AML-193 (cell line): ENCODE measurements at places on chromosomes 1 and 21.

- no peak for DNase-seq
These were observed 312.7 kb upstream of the C1orf174 start for GRCh38 chr1:4212796-4213195.

DNA sequence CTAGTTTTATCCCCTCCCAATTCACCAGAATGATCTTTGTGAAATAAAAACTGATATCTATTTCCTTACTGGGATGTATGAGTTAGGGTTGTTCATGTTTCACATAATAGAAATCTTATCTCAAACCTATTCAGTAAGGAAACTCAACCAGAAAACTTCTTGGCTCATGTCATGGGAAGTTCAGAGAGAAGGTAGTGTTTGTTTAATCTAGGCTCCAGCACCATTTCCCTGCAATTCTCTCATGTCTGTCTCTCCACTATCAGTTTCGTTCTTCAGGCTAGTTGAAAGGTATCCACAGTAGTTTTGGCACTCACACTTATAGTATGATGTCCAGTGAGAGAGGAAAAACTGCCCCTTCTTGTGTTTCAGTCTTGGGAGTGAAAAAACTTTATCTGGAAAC is 34.6 kb upstream of the UHMK1 start:
- DNase-seq: no peak

- DNase-seq: no peak
These were observed 46.7 kb upstream of the HAO2 start for GRCh38 chr1:119321666-119322419.

GRCh38 chr1:109149874-109150601 is 36.1 kb downstream of the ELAPOR1 start:
- no peak for DNase-seq

- DNase-seq: no peak
These were observed 22.9 kb upstream of the DISP3 start for GRCh38 chr1:11455967-11456570.

DNA sequence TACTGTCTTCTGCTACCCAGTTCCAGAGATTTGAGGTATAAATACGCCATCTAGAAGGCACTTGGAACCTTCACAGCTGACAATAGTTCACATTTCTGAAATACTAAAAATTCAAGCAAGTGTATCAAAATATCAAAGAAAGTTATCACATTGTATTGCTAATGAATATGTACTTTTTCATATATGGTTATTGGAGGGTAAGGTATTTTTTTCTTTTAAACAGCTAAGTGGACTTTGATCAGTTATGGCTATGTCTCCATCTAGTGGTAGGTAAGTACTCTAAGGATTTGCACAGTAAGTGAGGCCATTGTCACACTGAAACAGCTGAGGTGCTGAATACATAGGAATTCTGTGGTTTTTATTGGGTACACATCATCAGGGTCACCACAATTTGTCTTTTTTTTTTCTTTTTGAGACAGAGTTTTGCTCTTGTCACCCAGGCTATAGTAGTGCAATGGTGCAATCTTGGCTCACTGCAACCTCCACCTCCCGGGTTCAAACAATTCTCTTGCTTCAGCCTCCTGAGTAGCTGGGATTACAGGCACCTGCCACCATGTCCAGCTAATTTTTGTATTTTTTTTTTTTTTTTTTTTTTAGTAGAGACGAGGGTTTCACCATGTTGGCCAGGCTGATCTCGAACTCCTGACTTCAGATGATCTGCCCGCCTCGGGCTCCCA is 49.1 kb upstream of the CR2 start:
- DNase-seq: peak; percentile 84

- DNase-seq: no peak
These were observed 212.5 kb downstream of the TOMM20 start for GRCh38 chr1:234915924-234916675.

GRCh38 chr1:155175927-155176371 is 2.3 kb downstream of the TRIM46 start:
- peak; percentile 16 for DNase-seq

DNA sequence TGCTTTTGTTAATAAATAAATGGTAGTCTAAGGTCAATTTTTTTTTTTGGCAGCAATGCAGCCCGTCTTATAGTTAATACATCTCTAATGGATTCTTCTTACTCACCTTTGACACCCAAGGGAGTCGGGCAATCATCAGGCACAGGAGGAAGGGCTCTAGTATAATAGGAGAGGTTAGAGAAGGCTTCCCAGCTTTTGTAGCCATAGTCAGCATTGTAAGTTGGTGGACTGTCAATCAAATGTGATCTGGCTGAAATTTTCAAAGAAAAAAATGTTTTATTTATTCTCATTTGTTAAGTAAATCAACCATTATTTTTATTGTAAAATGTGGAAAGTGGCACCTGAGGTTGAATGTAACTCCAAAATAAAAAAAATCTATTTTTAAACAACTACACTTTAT is 2.1 kb downstream of the PTGS2 start:
- DNase-seq: no peak

DNA sequence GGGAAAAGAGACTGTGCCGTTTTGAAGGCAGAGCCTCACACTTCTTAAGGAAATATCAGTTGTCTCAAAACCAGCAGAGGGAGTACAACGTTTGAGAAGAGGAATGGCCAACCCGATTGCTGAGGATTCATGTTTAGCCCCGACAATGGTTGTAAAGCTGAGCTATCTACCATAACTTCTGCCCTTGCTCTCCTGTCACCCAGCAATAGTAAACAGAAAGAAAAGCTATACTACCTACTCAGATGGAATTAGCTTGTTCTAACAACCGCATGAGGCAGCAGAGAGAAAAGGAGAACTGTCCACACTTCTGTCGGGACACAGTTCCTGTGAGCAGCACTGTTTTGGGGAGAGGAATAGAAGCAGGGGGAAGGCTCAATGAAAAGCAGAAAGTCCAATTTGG is 91.2 kb downstream of the SLC45A1 start:
- peak; percentile 21 for DNase-seq

DNA sequence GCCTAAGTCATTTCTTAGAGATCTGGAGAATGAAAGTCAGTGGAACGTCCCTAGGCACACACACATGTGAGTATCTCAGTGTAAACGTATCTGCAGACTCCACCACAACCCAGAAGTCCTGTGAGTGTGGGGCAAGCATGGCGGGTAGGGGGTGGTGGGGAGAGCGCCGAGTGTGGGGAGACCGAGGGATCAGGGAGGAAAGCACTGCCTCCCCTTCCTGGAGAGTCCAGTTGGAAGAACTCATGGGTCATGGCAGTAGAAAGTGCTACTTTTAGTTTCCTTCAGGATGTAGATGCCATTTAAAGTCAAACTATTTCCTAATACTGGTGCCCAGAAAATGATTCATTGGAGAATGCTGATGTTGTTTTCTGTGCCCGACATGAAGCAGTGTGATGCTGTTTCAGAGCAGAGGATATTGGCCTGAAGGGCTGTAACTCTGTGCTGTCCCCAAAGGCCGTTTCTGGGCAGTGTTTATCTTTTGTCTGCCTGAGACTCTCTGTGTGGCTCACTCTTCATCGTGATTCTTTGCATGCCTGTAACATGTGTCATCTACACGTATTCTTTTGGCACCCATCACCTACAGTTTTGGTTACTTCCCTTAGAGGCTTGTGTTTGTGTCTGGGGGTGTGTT is 45.7 kb upstream of the TSPAN2 start:
- no peak for DNase-seq

DNA sequence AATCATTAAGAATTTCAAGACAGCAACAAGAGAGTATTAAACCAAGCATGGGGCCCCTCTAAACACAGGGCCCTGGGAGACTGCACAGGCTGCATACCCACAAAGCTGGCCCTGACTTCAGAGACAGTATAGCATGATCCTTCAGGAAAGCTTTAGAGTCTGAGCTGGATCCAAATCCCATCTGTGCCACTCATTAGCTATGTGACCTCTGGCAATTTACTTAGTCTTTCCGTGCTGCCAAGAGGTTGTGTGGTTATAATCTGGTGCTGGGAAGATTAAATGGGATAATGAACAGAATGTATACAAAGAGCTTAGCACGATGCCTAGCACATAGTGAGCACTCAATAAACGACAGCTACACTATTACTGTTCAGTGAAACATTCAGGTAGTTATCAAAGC is 4.0 kb downstream of the PHC2 start:
- DNase-seq: no peak

GRCh38 chr1:216881695-216882094 is 158.5 kb upstream of the ESRRG start:
- no peak for DNase-seq

DNA sequence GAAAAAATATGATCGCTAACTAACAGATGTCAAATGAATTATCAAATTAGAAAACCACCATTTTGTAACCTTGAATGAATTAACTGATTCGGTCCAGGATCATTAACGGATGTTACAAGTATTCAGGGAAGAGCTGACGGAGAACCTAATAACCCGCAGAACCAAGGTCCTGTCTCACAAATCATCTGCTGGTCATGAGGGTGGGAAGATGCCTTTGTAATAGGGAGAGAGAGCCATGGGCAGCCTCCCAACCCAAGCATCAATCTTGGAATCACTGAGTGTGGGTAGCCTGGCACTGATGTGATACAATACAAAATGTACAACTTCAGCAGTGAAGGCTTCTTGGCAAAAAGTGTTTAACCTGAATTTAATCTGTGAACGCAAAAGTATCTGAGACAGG is 89.6 kb upstream of the CLDN14 start:
- DNase-seq: no peak

- no peak for DNase-seq
These were observed 45.5 kb downstream of the USP25 start for GRCh38 chr21:15775291-15775690.

DNA sequence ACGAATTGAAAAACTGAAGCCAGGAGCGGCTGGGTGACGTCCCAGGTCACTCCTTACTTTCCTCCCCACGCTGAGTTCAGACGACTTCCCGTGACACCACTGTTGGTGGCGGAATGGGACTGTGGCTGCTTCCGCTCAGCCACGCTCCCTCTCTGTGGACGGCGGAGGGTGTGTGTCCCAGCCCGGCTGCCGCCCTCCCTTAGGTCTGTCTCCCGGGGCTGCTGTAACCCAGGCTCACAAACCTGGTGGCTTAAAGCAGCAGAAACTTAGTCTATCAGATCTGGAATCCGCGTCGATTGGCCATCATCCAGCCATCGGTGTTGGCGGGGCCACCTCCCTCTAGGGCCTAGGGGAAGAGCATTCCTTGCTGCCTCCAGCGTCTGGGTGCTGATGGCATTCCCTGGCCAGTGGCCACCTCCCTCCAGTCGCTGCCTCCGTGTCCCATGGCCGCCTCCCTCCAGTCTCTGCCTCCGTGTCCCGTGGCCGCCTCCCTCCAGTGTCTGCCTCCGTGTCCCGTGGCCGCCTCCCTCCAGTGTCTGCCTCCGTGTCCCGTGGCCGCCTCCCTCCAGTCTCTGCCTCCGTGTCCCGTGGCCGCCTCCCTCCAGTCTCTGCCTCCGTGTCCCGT is 17.5 kb downstream of the TRPM2 start:
- no peak for DNase-seq

- DNase-seq: no peak
These were observed 370.8 kb downstream of the RWDD3 start for GRCh38 chr1:95604771-95605170.

DNA sequence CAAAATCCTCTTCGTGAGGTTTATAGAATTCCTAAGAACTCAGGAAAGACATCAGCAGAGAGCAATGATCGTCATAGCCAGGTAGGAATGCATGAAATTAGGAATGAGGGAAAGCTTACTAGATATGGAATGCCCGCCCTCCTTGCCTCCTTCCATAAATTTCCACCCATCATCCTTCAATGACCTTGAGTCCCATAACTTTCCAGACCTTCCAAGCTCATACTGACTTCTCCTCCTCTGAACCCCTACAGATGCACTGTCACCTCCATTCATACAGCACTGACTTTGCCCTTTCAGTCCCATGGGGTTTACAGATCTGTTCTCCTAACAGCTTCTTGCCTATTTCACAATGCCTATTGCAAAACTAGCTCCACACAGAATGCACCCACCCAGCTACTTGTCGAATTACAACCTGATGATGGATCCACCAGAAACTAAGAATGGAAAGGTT is 23.8 kb upstream of the PPP1R15B start:
- peak; percentile 56 for DNase-seq

- peak; percentile 51 for DNase-seq
These were observed 1.3 kb upstream of the LYST start for GRCh38 chr1:235867903-235868469.

- no peak for DNase-seq
These were observed 262.6 kb downstream of the PCP4 start for GRCh38 chr21:40129809-40130208.

DNA sequence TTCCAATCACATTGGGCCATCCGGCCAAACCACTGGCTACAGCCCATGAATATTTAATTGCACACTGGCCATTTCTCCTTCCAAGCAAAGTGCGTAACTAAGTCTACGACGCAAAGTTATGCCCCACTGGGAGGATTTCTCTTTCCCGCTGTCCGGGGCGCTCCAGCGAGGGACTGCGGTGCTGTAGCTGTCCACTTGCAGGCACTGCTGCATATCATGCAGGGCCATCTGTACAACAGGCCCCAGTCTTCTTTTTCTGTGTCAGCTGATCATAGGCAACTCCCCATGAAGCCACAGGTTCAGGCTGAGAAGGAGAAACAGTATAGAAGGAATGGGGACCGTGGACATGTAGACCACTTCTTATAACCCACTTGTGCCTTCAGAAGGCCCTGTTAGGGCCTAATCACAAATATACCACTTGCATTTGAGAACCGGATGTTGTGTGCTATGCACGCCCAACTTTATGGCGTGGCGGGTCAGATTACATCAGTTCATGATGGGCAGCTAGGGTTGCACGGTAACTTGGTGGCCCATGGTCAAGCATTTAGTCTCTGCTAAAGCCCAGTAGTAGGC is 58.0 kb downstream of the ADSS2 start:
- DNase-seq: no peak

GRCh38 chr1:34845131-34845901 is 14.2 kb downstream of the SMIM12 start:
- DNase-seq: no peak

GRCh38 chr1:5225707-5226704 is 571.6 kb downstream of the AJAP1 start:
- DNase-seq: no peak

- DNase-seq: peak; percentile 39
These were observed 21.2 kb upstream of the PRKACB start for GRCh38 chr1:84122780-84123382.

- no peak for DNase-seq
These were observed 90.8 kb upstream of the CCDC190 start for GRCh38 chr1:162951553-162952315.

DNA sequence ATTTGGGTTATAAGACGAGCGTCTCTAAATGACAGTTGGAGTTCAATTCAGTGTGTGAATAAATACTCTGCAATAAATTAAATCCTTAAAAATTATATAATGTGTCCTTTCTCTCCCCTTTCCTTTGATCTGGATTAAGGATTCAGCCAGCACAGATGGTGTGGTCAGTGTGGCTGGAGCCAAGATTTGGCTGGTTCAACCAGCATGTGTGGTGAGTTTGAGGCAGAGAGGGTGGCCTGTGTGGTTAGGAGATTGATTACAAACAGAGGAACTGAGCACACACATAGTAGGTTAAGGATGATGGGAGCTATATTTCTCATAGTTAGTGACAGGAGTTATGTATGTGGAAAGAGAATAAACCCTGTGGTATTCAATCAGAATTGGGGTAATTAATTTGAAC is 14.2 kb upstream of the AMIGO1 start:
- DNase-seq: no peak
